Keratinocyte (primary cell): ENCODE measurements at places on chromosomes 2 and 18. TPM values are rescaled to one million over a fixed set of nuclear protein-coding genes. Genes with fewer than 3 reads are reported as not detected.

GRCh38 chr2:164933671-164934189 is 21.6 kb downstream of the SLC38A11 start:
- no peak overlapping the region for H3K4me3 ChIP-seq
- no peaks in the 10 kb centered on the region for H3K4me1 ChIP-seq
- H3K27me3 ChIP-seq, result no peaks in the 10 kb centered on the region
- no peaks in the 10 kb centered on the region for H3K36me3 ChIP-seq
- H3K27ac ChIP-seq, result no peak overlapping the region

DNA sequence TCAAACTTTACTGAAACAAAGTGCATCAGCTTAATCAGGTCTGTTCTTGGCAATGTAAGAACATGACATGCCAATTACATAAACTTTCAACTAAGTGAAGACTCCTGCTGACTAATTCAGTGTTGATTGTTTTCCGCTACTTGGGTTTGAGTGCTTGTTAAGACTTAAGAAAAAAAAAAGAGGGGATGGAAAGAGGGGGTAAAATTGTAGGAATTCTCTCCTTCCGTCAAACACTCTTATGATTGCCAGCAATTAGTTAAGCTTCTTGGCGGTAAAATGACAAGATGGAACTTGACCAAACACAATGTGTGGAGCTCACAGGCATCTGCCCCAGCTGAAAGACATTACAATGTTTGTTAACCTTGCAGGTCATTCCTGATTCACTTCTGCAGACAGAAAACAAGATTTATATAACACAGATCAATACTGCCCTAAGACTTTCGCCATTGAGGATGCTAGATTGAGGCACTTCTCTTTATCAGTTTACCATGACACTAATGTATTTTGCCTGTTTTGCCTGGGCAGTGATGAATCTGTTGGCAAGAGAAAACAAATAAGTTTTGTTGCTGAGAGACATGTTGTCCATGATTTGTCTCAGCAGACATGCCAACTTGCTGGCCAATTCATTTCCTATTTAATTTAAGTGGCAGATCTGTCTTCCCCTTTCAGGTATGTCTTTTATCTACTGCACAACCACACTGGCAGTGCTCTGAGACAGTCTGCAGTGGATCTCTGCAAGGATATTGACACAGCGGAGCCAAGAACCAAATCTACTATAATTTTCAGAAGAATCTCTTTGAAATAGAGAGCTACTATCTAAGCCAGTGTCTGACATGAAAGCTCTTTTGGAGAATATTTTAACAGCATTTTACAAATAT is 410.0 kb upstream of the KCNH7 start:
- no peaks in the 10 kb centered on the region for H3K36me3 ChIP-seq
- H3K4me3 ChIP-seq, result no peak overlapping the region

DNA sequence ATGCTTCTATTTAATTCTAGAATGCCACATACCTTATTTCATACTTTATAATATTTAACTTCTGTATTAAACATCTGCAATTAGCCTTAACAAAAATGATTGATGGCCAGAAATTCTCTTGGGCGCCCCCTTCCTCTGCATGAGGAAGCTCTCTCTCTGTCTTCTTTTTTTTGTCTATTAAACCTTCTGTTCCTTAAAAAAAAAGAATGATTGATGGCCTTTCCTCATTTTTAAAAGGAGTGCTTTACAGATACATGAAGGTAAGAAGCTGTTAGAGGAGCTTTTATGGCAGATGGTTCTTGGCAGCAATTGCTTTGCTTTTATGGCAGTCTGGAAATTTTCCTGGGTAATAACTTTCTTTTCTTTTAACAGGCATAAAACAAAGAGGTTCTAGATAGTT is 526.9 kb downstream of the SLC4A3 start:
- H3K4me1 ChIP-seq, result no peaks in the 10 kb centered on the region
- H3K27me3 ChIP-seq, result no peaks in the 10 kb centered on the region
- no peak overlapping the region for H3K27ac ChIP-seq
- H3K36me3 ChIP-seq, result no peaks in the 10 kb centered on the region
- no peak for DNase-seq

- H3K36me3 ChIP-seq, result no peaks in the 10 kb centered on the region
- H3K27me3 ChIP-seq, result no peaks in the 10 kb centered on the region
- DNase-seq, result no peak
- no peak overlapping the region for H3K4me3 ChIP-seq
- peaks cover 21% of the 10 kb centered on the region for H3K4me1 ChIP-seq
These were observed 296.7 kb downstream of the TNS1 start for GRCh38 chr2:217706095-217706494.

GRCh38 chr18:9876867-9877654 is 8.7 kb upstream of the TXNDC2 start:
- no peak overlapping the region for H3K4me3 ChIP-seq
- H3K4me1 ChIP-seq, result peaks cover 22% of the 10 kb centered on the region
- no peaks in the 10 kb centered on the region for H3K36me3 ChIP-seq
- H3K27ac ChIP-seq, result peak overlapping the region; percentile 77

GRCh38 chr2:67612576-67613042 is 215.5 kb downstream of the ETAA1 start:
- no peaks in the 10 kb centered on the region for H3K27me3 ChIP-seq
- no peak overlapping the region for H3K27ac ChIP-seq
- no peak overlapping the region for H3K4me3 ChIP-seq
- H3K4me1 ChIP-seq, result no peaks in the 10 kb centered on the region

- no peaks in the 10 kb centered on the region for H3K36me3 ChIP-seq
- H3K4me1 ChIP-seq, result no peaks in the 10 kb centered on the region
- DNase-seq, result no peak
- H3K27me3 ChIP-seq, result peaks cover 44% of the 10 kb centered on the region
These were observed 13.1 kb upstream of the E2F6 start for GRCh38 chr2:11478899-11479605.

The RMC1 gene
- polyA plus RNA-seq, result 19.5 to 26.4 TPM (median 25.3 TPM) in 3 replicates

- no peaks in the 10 kb centered on the region for H3K36me3 ChIP-seq
- no peaks in the 10 kb centered on the region for H3K4me1 ChIP-seq
- no peak overlapping the region for H3K27ac ChIP-seq
- no peak overlapping the region for H3K4me3 ChIP-seq
These were observed 282.0 kb downstream of the DPP10 start for GRCh38 chr2:114724454-114724853.

The NPPC gene
- polyA plus RNA-seq, result not detected in 3 replicates

DNA sequence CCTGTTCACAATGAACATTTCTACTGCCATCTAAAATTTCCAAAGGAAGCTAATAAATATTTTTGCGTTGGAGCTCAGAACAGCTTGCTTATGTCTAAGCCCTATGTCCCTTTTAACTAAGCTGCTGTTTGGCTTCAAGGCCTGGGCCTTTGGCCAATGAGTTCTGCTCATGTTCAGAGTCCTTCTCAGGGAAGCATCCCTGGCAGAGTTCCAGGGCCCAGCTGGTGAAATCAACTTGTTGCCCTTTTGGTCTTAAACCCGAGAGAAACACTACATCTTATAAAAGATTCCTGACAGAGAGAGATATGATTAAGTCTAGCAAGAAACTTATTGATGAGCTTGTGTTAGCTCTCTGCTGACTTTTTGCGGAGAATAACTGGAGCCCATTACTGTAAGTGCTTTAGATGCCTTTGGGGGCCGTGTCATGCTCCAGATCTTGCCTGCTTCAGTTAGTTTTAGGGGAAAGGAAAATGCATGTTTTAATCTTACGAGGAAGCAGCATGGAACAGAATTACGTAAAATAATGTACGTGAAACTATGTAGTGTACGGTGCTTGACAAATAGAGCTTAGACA is 102.5 kb upstream of the NOSTRIN start:
- H3K27me3 ChIP-seq, result no peaks in the 10 kb centered on the region
- no peak overlapping the region for H3K4me3 ChIP-seq
- H3K4me1 ChIP-seq, result peaks cover 11% of the 10 kb centered on the region
- H3K36me3 ChIP-seq, result no peaks in the 10 kb centered on the region
- DNase-seq, result no peak
- no peak overlapping the region for H3K27ac ChIP-seq

DNA sequence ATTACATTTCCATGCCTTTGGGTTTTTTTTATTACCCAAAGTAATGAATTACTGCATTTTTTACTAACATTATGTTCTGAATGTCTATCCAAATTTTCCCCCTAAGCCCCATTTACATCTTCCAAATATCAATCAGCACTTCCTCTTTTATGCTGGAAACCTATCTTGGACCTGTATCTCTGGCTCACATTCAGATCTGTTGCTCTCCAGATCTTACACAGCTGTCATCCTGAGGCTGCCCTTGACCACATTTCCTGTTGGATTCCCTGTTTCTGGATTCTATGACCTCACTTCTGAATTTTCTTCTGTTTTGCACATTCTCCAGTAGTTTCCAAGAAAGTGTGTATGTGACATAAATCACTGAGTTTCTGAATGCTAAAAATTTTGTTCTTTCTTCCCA is 146.7 kb downstream of the PDE1A start:
- no peak for DNase-seq
- no peaks in the 10 kb centered on the region for H3K27me3 ChIP-seq
- H3K27ac ChIP-seq, result no peak overlapping the region
- no peaks in the 10 kb centered on the region for H3K36me3 ChIP-seq
- no peak overlapping the region for H3K4me3 ChIP-seq

The PLEKHM3 gene
- 2.2 to 2.9 TPM (median 2.9 TPM) in 3 replicates for polyA plus RNA-seq

DNA sequence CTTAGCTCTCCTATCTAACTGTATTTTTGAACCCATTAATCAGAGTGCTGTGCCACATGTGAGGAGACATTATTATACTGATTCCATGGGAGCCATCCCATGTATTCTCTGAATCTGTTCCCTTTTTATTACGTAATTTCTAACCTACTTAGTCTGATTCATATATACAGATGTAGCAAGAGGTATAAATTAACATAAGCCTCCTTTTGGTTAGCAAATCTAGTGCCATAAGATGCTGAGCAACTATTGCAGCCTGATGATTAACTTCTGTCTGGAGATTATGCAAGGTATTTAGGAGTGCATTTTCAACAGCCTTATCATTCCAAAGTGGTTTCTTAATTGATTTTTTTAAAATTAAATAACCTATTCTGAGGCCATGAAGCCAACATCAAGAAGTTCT is 114.1 kb upstream of the MSH2 start:
- H3K4me3 ChIP-seq, result no peak overlapping the region
- H3K27ac ChIP-seq, result no peak overlapping the region

- no peaks in the 10 kb centered on the region for H3K4me1 ChIP-seq
- H3K4me3 ChIP-seq, result no peak overlapping the region
- DNase-seq, result no peak
- H3K36me3 ChIP-seq, result no peaks in the 10 kb centered on the region
- H3K27ac ChIP-seq, result no peak overlapping the region
These were observed 230.1 kb downstream of the CD226 start for GRCh38 chr18:69717586-69717985.

The ADGRF3 gene
- polyA plus RNA-seq, result 0.08 to 0.27 TPM (median 0.17 TPM) in 3 replicates
